AG20443 (cell line): ENCODE measurements at places on chromosomes 12 and 14.

- DNase-seq: no peak
Observed at GRCh38 chr14:36333119-36333518, 12.7 kb upstream of the MBIP start.

DNA sequence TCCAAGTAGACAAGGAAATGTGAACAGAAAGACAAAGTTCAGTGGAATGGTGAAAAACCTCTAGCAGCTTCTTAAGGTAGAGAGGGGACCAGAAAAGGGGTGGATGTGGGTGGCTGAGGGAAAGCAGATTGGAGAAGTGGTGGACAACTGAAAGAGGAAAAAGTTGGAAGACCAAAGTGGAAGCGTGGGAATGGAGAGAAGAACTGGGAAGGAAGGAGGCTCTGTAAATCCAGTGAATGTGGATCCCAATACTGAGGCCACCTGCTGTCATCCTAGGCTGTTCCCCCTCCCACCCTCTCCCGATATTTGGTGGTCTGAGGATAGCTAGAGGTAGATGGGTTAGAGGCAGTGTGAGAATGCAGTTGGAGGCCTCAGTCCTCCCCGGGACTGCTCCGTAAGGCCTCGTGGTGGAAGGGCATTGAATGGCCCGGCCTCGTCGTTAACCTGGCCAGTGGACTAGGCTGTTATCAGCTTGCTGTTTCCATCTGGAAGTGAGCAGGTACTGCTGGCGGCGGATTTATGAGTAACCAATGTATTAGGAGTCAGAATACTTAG lies 822 bp upstream of the POU6F1 start:
- no peak for DNase-seq

- no peak for DNase-seq
Observed at GRCh38 chr12:53810950-53811349, 59.2 kb upstream of the CISTR start.

- peak; percentile 16 for DNase-seq
Observed at GRCh38 chr14:79254069-79254775, 957.1 kb downstream of the DIO2 start.

DNA sequence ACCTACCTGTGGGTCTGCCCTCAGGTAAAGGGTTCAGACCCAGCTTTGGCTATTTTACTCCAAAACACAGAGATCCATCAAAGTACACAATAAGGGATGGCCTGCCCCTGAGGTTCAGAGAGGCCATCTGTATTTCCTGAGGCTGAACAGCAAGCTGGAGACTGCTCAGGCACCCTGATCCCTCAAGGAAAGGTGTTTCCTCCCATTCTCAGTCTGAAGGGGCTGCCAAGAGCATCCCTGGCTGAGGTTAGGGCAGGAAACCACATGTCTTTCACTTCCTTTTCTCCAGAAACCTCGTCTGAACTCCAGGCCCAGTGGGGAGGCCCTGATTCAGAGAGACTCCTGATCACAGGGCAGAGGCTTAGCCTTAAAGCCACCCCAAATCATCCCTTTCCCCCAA lies 1.5 kb downstream of the RILPL1 start:
- DNase-seq: no peak

- DNase-seq: peak; percentile 26
Observed at GRCh38 chr12:127272864-127273263, 994.1 kb upstream of the TMEM132C start.

- no peak for DNase-seq
Observed at GRCh38 chr12:85951823-85952222, 77.7 kb downstream of the NTS start.

DNA sequence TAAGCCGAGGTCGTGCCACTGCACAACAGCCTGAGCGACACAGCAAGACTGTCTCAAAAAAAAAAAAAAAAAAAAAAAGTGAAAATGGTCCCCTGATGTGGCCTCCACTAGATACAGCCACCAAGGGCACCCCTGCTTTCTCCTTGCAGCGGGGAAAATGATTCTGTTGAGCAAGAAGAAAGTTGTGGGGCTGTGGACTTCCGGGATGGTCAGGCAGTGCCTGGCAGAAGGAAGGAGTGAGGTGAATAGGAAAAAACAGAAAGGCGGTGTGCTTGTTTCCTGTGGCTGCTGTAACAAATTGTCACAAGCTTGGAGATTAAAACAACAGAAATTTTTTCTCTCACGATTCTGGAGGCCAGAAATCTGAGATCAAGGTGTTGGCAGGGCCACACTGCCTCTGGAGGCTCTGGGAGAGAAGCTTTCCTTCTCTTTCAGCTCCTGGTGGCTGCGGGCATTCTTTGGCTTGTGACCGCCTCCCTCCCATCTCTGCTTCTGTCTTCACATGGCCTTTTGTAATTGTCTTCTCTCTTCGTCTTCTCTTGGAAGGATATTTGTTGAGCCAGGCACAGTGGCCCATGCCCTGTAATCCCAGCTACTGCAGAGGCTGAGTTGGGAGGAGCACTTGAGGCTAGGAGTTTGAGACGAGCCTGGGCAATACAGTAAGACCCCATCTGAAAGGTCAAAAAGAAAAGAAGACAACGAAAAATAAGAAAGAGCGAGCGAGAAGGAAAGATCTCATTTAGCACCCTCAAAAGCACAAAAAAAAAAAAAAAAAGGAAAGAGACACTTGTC lies 116.6 kb upstream of the MED13L start:
- no peak for DNase-seq
